ENCODE measurements at places on chromosomes 7 and 10.

DNA sequence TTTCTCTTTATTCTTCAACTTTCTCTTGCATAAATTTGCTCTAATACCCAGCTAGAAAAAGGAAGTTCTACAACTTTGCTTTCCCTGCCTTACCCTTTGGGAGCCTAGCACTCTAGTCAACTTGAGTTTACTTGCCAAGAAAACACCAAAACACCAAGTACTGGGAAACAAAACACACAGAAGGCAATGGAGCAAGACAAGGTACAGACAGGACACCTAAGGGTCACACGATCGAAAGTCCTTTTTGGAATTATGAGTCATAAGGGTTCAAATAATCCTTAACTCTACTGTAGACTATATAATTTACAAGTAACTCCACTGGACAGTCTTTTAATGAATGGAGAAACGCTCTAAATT, 42.6 kb upstream of the ANAPC16 start:
- DNase-seq = no peak

GRCh38 chr10:33015761-33016547, 57.9 kb upstream of the ITGB1 start:
- no peak for DNase-seq

GRCh38 chr10:23338886-23339285, 5.7 kb downstream of the C10orf67 start:
- no peak for DNase-seq

DNA sequence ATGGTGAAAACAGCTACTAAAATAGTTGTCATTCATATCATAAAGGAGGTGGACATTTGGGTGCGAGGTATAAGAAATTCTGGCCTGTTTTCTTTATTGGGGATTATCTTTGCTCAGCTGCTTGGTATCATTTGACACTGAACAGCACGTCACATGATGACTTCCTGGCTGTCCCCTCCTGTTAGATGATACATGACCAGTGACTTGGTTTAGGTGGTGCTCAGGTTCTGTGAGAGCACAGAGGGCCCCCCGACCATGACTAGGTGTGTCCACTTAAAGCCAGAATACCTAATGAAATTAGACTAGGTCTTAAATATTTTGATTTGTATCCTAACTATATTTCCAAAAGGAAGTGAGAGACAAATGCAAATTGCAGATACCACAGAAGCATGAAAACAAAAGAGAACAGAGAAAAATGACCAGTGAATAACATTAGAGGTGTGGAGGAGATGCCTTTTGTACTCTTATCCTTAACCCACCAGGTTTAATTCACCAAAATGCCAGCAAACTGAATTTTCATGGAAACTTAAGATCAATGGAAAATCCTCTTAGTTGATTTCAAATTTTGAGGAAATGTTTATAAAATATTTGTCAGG, 50.6 kb upstream of the GJD4 start:
- DNase-seq = no peak

GRCh38 chr10:71712170-71712569, 7.4 kb downstream of the C10orf105 start:
- no peak for DNase-seq

GRCh38 chr7:72622532-72622931, 205.5 kb downstream of the TYW1B start:
- DNase-seq = no peak

GRCh38 chr10:45427970-45428366, 54.0 kb downstream of the ALOX5 start:
- DNase-seq = no peak

DNA sequence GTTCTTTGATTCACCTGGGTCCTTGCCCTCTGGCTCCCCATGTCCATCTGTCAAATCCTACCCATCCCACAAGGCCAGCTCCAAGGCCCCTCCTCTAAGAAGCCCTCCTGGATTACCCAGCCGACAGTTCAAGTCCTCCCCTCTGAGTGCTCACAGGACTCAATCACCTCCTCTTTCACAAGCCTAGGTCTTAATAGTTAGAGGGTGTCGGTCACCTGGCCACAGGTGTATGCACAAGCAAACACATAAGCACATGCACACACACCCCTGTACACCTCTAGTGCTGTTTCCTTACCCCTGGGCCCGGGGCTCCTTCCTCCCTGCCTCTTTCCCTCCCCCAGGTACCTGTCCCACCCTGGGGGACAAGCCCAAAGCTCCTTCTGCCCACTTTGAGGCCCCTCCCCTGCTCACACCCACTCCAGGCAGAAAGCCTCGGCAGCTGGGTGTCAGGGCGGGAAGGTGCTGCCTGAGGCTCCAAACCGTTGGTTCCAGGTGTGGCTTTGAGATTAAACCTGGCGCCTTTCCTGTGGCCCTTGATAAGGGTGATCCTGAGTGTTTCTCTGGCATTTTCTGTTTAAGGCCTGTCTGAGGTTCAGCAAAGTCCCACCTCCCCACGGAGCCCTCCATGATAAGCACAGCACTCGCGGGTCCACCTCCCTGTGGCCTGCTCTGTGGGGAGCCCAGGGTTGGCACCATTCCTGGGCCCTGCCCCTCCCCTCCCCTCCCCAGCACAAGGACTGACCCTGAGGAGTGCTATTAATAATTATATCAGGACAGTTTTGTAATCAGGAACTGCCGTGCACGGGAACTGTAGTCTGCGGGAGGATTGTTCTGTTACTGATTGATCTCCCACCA, 14.6 kb upstream of the AQP1 start:
- DNase-seq = no peak

DNA sequence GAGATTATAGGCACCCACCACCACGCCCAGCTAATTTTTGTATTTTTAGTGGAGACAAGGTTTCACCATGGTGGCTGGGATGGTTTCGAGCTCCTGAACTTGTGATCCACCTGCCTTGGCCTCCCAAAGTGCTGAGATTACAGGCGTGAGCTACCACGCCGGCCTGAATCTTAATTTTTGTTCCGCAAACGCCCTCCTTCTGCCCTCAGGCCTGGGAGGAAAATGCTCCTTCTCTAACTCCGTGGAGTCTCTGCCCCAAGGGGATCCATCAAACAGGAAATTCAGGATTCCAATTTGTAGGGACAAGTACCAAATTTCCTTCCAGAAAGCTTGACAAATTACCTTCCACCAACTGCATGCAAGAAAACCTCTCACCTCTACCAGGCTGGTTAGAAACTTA, 43.2 kb downstream of the RBAK start:
- no peak for DNase-seq

DNA sequence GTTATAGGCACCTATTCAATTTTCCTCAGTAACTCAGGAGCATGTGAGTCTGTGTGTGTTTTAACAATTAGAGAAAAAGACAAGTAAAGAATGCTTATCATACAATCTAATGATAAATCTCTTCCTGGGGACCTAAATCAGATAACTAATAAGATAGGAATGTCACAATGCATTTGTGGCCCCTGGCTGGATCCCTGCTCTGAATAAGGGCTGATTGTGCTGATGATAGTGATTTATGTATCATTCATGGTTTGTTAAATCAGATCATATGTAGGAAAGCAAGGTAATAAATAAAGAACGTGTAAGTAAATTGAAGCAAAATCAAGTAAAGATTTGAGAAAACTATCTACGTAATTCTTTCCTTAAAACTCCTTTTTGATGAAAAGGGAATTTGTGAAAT, 145.9 kb downstream of the C7orf25 start:
- no peak for DNase-seq

- DNase-seq = no peak
These were observed 4.4 kb downstream of the LDB1 start for GRCh38 chr10:102115775-102116174.

GRCh38 chr7:134856091-134856490, 76.7 kb downstream of the CALD1 start:
- DNase-seq = no peak

DNA sequence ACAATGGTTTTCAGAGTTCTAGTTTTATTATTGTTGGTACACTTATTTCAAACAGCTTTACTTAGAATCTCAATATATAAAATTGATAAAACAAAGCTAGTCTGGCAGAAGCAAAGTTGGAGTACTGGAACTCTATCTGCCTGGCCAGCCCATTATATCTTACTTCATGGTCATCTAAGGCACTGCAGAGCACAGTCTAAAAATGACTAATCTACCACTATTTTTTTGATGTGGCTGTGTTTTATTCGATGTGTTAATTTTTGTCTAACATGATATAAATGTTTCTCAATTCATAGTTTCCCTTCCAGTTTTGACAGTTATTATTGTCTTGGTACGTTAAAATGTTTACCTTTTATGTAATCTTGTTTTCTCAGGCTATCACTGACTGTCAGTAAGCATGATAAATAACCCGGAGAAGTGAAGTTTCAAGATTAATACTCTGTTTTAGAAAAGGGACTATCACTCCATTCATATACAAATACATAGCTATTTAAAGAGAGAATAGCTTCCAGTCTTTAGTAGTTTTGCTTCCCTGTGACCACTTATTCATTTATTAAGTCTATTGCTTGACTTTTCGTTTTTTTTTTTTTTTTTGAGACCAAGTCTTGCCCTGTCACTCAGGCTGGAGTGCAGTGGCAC, 60.6 kb upstream of the CSTF2T start:
- DNase-seq = no peak

DNA sequence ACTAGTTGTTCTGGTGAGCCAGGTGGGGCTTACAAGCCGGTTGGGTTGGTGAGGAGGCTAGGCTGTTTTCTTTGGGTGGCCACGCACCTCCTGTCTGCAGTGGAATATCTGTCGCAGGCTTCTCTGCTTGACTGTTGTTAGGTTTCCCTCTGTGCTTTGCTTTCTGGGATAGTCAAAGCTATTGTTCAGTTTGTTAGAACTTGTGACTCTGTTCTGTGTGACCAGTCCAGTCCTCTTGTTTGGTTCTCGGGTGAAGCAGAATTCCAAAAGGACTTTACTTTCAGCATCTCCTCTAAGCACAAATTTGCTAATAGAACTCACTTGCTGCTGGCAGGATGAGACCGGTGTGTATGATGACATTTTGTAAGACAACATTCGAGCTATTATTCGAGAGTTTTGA, 105.3 kb downstream of the CREB5 start:
- DNase-seq = no peak

DNA sequence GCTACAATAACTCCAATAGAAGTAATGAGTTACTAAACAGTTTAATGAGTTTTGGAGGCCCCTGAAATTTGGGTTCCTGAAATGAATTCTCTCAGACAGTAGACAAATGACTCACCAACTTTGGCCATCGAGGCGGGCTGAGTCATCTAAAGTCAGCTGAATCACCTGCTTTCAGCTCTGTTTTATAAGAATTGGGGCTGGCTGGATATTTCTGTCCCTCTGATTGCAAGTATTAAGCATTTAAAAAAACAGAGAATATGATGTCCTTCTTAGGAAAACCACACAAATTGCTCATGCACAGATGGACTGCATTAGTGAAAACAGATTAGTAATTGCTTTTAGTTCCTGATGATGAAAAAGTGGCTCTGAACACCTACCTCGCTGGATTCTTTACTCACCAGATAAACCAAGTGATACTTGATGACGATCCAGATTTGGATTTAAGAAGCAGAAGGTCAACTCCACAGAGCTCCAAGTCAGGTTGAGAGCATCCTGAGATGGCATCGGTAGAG, 59.1 kb downstream of the ZNF365 start:
- no peak for DNase-seq

DNA sequence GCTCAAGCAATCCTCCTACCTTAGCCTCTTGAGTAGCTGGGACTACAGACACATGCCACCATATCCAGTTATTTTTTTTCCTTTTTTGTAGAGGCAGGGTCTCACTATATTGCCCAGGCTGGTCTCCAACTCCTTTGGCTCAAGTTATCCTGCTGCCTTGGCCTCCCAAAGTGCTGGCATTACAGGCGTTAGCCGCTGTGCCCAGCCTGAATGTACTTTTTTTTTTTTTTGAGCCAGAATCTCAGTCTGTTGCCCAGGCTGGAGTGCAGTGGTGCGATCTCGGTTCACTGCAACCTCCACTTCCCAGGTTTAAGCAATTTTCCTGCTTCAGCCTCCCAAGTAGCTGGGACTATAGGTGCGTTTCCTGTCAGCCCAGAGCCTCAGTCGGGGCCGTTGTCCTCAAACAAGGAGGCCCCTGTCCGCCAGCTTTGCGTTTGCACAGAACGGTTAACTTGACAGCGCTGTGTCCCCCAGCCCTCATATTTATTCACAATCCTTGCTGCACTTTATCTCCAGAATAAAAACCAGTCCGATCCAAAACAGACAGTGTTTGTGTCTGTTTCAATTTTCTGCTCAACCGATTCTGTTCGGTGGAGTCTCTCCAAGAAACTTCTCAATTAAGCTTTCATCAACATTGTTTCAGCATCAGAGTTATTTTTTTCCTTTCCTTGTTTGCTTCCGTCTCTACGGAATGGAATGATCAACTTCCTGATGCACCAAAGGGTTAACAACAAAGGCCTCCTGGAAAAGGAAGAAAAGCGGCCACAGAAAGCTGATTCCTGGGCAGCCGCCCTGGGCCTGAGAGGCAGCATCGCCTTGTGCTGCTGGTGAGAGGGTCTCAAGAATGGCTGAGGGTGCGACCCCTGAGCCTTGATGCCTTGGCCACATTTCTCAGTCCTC, 64.5 kb downstream of the PDIA4 start:
- no peak for DNase-seq

- no peak for DNase-seq
These were observed 8.6 kb downstream of the SMIM30 start for GRCh38 chr7:113109718-113110117.

DNA sequence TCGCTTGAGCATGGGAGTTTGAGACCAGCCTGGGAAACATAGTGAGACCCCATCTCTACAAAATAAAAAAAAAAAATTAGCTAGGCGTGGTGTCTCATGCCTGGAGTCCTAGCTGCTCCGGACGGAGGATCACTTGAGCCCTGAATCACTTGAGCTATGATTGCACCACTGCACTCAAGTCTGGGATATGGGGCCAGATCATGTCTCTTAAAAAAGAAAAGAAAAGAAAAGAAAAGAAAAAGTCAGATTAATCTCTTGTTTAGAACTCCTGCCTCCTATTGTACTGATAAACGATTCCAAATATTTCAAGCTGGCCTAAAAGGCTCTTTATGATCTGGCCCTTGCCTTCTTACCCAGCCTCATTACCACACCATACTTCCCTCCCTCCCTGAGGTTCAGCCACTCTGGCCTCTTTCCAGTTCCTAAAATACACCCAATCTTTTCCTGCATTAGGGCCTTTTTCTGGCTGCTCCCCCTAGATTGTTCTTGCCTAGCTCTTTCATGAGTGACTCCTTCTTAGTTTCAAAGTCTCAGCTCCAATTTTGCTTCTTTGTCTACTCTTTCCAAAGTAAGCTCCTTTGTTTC, 41.7 kb downstream of the VCL start:
- no peak for DNase-seq

- DNase-seq = no peak
These were observed 28.2 kb upstream of the MPP7 start for GRCh38 chr10:28331066-28331465.

GRCh38 chr10:85594239-85594638, 772.4 kb downstream of the GRID1 start:
- no peak for DNase-seq

Data from H7 (cell line).